ENCODE measurements at places on chromosomes 4 and X.

GRCh38 chrX:45347877-45348276 is 147.2 kb upstream of the DIPK2B start:
- no peak for DNase-seq

- DNase-seq = peak; percentile 70
Observed at GRCh38 chr4:42568610-42569207, 88.2 kb downstream of the ATP8A1 start.

- DNase-seq = no peak
Observed at GRCh38 chr4:114921790-114922591, 191.4 kb downstream of the NDST4 start.

GRCh38 chrX:47187106-47187677 is 6.4 kb upstream of the UBA1 start:
- DNase-seq = no peak

GRCh38 chrX:21837056-21837455 is 2.4 kb upstream of the MBTPS2 start:
- no peak for DNase-seq

DNA sequence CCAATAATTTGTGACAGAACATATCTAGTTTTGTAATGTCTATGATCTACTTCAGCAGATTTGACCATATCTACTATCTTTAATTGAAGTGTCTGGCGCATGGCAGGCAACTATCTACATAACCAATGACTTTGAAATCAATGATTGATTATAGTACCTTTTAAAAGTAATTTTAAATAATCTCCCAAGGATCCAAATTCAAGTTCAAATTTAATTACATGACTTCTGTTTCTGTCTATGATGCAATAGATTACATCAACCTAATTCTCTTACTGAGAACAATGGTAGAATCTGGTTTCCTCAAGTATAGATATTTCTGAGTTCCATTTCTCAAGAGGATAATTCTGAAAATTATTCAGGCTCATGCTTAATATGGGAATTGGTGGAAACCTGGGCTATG is 177.4 kb upstream of the IL15 start:
- peak; percentile 30 for DNase-seq

GRCh38 chrX:150146271-150146896 is 208.1 kb upstream of the EOLA2 start:
- DNase-seq = no peak

DNA sequence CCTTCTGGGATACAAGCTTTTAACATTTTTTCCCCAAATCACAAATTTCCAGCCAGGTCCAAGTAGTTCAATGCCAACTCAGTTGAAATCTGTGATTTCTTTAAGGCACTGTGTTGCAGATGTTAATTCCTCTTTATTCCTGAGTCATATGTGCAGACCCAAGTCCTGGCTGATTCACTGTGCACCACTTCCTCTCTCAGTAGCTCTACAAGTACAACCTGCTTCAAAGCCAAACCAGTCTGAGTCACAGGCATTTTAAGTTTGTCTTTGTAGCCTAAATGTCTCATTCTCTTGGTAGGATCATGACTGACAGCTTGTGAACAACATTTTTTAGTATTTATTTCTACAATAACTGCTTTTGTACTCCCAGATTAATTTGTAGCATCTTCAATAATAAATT is 165.6 kb upstream of the S100G start:
- DNase-seq = peak; percentile 87

- no peak for DNase-seq
Observed at GRCh38 chr4:128757712-128758111, 51.8 kb upstream of the JADE1 start.

- no peak for DNase-seq
Observed at GRCh38 chrX:42602566-42602965, 175.4 kb downstream of the PPP1R2C start.

DNA sequence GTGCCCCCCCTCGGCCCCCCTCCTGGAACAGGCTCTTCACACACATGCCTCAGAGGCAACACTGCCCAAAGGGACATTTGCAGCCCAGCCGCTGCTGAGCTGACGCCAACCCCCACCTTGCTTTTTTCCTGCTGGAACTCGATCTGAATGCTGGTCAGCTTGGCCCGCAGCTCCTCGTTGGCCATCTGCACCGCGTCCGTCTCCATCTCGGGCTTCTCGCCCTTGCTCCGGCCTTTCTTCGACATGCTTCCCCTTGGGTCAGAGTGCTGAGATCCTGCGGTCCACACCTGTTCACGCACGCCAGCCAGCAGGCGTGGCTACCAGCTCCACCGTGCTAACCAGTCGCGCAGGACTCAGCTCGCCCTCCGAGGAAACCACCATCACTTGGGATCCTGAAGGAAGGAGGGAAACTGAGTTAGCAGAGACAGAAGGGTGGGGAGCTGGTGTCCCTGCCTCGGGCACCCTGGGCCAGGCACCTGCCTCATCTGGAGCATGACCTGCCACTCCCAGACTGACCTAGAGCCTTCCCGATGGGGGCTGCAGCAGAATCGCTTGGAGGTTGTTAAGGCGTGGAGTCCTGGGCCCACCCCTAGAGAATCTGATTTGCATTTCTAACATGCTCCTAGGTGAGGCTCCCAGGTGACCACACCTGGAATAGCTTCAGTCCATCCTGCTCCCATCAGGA is 87.6 kb downstream of the JAKMIP1 start:
- DNase-seq = no peak

- DNase-seq = no peak
Observed at GRCh38 chr4:182344968-182345367, 101.8 kb downstream of the TENM3 start.

DNA sequence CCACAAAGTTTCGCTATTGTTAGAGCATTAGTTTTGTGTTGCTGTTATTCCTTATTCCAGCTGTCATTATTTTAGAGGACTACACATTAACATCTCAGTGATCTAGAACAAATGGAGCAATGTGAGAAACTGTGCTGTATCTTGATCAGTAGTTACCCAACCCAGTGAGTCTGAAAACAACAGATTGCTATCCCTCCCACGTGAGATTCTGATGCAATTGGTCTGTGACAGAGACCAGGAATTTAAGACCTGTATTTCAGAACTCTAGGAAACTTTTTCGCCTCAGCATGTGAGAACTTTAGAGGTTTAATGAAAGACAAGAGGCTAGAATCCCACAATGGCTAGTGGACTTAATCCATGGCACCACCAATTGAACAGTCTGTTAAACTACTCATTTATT is 35.7 kb upstream of the CDS1 start:
- DNase-seq = peak; percentile 39

GRCh38 chr4:112942077-112942476 is 107.4 kb upstream of the ANK2 start:
- no peak for DNase-seq

DNA sequence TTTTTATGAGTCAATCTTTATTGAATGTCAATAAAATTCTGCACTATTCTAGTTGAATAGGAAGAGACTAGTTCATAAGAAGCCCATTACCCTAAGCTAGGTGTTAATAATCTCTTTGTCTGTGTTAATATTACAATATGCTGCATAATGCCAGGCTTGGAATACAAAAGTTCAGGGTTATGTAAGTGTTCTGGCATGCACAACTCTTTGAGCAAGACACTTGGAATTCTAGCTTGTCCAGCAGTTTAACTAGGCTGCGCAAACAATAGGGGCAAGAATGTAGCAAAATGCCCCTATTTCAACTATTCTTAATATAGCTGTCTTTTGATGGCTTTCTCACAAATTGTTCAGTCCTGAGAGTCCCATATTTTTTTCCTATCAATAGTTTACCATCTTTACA is 31.3 kb upstream of the ETNPPL start:
- DNase-seq = no peak

GRCh38 chrX:12978205-12979025 is 3.5 kb downstream of the TMSB4X start:
- peak; percentile 70 for DNase-seq

- no peak for DNase-seq
Observed at GRCh38 chrX:10216208-10216607, 59.4 kb downstream of the CLCN4 start.

DNA sequence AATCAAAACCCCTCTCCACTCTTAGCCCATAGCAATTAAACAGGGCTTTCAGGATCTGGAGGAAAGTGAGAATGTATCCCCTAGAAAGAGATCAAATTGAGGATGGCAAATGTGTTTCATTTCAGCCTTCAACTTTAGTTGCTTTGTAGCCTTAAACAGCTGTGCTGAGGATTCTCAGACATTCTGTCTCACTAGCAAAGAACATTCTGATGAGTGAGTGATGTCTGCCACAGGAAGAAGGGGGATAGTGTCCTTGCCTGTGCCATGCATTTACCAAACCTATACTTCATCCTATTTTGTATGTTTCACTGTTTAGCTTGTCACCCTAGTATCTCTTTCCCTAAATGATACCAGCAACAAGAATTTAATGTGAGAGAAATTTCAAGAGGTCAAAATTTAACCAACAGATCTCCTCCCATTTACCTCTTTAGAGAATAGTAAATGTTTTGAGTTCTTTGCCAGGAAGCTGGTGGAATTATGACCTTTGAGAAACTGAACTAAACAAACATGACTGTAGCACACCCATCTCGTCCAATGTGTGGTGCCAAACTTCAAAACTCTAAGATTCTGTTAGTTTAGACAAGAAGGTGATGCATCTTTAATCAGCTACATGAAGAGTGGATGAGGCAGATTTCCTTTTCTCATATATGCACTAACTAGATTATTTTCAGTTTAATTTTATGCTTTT is 165.6 kb downstream of the PALLD start:
- no peak for DNase-seq

- DNase-seq = no peak
Observed at GRCh38 chrX:2517055-2517454, 16.3 kb upstream of the DHRSX start.

DNA sequence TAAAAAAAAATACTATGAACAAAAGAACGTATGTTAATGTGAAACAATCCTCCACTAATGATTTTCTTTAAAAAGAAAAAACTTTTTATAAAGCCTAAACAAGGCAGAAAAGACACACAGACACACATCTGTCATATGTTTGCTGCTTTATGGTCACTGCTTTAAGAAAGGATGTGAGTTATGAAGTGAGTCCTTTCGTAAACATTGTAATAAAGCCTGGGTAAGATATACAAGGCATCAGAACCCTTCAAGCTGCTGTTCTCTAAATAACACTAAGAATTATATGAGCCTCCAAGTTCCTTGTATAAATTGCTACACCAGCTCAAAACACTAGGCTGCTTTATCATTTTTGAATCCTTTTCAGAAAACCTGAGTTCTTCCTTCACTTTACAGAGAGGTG is 81.6 kb downstream of the FBXO8 start:
- DNase-seq = no peak

Data from inflammatory macrophage treated with lipopolysaccharide for 4 hours (primary cell).